ENCODE measurements at places on chromosomes 5 and 9. TPM values are rescaled to one million over a fixed set of nuclear protein-coding genes. Genes with fewer than 3 reads are reported as not detected.

The CHMP5 gene
- 130 TPM for total RNA-seq

The PTPA gene
- 129 TPM for total RNA-seq

The ANXA2R gene
- total RNA-seq, result 2.1 TPM

The CD180 gene
- total RNA-seq, result not detected

The GRXCR2 gene
- not detected for total RNA-seq

The PDLIM4 gene
- total RNA-seq, result 107 TPM

The TAL2 gene
- 0.12 TPM for total RNA-seq

The CFAP157 gene
- total RNA-seq, result under 0.01 TPM

The NAIF1 gene
- total RNA-seq, result 11.1 TPM

The EDIL3 gene
- 4.8 TPM for total RNA-seq

The BARX1 gene
- not detected for total RNA-seq

The FANCC gene
- total RNA-seq, result 3.0 TPM

The CCDC183 gene
- total RNA-seq, result 0.37 TPM

The IFNA13 gene
- not detected for total RNA-seq

The GZMA gene
- total RNA-seq, result not detected

The REEP2 gene
- 24.2 TPM for total RNA-seq

The OBP2A gene
- not detected for total RNA-seq

The MEF2C gene
- total RNA-seq, result 10.9 TPM

The PRLR gene
- total RNA-seq, result 1.2 TPM

The FOXI1 gene
- total RNA-seq, result not detected

The GABRA6 gene
- not detected for total RNA-seq

The FYB1 gene
- total RNA-seq, result 0.12 TPM

The BRINP1 gene
- 2.3 TPM for total RNA-seq

The FAM163B gene
- not detected for total RNA-seq

The ATP10B gene
- not detected for total RNA-seq

The FGF1 gene
- total RNA-seq, result 4.0 TPM

The ABCA2 gene
- 19.0 TPM for total RNA-seq

The SIL1 gene
- 105 TPM for total RNA-seq
